ENCODE measurements at places on chromosomes 2 and 18. TPM values are rescaled to one million over a fixed set of nuclear protein-coding genes. Genes with fewer than 3 reads are reported as not detected.

GRCh38 chr2:42147641-42148274, 21.4 kb upstream of the EML4 start:
- no peak for DNase-seq

The CRYBA2 gene
- not detected for total RNA-seq

GRCh38 chr2:181566334-181567032, 90.4 kb downstream of the CERKL start:
- DNase-seq, result no peak

GRCh38 chr2:1927896-1928568, 183.7 kb upstream of the PXDN start:
- peak; percentile 44 for DNase-seq

DNA sequence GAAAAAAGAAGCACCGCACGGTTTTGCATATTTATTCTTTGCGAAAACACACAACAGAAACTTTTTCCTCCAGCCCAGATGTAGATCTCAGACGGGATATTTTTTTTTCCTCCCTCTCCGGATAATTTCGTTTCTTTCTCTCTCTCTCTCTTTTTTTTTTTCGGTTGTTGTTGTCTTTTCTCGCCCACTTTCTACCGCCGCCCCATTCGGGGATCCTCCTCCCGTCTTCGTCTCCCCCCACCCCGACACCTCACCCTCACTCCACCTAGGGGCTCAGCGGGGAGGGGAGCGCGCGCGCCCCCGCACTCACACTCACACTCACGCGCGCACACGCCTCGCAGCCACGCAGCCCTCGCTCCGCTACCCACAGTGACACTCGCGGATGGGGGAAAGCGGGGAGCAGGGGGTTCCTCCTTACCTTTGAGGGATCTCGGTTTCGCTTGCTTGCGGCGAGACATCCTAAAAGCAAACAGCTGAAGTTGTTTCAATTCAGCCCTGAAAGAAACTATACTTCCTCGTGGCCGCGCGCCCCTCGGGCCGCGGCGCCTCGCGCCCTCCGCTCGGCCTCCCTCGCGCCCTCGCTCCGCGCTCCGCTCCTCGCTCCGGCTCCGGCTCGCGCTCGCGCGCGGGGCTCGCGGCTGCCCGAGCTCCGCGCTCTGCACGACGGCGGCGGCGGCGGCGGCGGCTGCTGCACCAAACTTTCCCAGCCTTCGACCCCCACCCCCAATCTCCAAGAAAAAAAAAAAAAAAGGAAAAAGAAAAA, 1.3 kb downstream of the ZNF521 start:
- peak; percentile 87 for DNase-seq

GRCh38 chr2:162492225-162492624, 148.3 kb downstream of the GCA start:
- DNase-seq, result no peak

DNA sequence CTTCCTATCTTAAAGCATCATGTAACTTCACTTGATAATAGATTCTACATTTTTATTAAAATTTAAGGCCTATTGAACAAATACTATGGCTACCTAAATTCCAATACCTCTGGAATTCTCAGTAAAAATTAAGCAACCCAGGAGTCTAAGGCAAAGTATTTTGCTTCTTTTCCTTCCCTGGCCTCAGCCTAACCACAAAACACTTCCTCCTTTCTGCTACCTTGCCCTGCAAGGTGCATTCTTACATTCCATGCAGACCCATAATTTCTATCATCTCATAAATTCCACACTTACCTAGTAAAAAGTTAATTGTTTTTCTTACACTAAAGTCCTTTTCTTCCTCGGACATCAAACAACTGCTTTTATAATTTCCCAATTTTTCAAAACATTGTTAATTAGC, 3.7 kb downstream of the MBOAT2 start:
- DNase-seq, result no peak

GRCh38 chr18:40179729-40180461, 1775.1 kb upstream of the PIK3C3 start:
- DNase-seq, result no peak

DNA sequence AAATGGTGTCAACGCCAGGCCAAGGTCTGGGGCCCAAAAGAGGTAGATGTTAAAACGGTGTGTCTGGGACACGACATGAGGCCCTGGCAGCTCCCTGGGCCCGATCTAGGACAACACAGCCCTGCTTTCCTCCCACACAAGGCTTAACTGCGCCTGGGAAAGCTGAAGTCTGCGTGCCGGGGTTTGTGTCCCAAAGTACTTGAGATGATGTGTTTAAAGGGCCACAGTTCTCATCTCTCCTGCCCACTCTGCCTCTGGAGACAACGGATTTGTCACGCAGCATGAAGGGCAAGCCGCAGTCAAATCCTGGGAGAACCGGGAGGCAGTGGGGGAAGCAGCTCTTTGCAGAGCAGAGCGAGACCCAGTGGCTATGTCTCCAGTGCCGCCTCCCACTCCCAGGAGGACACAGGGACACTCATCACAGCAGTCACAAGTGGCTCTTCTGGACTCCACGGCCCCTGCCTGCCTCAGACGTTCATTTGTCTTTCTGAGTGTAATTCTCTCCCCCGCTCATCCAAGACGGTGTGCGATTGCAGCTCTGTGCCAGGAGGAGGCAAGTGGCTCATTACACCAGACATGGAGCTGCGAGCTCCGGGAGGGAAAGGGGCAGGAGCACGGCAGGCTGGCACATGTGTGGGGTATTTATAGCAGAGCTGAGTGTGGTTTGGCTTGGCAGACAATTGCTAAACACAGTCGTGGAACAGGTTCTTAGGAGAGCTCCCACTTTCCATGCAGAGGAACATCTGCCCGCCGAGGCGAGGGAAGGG, 57.7 kb upstream of the SEMA4C start:
- DNase-seq, result no peak

DNA sequence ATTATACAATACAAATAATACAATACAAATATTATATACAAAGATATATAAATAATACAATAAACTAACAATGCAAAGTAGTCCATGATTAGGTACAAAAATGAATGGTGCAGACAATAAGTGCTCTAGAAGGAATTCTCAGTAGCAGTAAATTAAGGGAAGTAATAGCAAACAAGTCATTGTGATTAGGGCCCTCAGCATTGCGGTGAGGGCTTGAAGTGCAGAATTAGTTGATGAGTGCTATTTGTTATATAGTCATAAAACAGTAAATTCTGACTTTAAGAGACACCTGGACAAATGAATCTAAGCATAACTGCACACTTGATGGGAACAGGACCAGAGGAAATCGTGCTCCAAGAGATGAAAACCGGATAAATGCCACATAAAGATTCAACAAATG, 74.9 kb downstream of the ANKRD44 start:
- DNase-seq, result no peak

DNA sequence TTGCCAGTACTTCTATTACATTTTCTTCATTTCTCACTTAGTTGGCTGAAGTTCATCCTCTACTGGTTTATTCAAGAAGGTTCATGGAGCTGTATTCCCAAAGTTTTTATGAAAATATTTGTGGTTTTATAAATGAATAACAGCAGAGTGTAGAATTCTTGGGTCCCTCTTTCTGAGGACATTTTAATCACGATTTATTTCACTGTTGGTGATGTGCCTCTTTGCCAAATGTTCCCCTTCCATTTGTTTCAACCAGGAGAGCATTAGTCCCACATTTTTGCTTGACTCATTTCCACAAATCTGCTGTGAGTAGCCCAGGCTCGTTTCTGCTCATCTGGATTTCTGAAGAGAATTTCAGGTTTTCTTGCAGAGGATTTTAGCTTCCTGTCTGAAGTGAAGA, 20.8 kb downstream of the COPS7B start:
- no peak for DNase-seq

The CROCC2 gene
- total RNA-seq, result not detected

The IL36A gene
- total RNA-seq, result not detected

The AQP12A gene
- not detected for total RNA-seq

GRCh38 chr2:47569658-47570475, 166.9 kb downstream of the MSH2 start:
- no peak for DNase-seq

The STARD6 gene
- total RNA-seq, result not detected

GRCh38 chr18:11883153-11883552, 25.0 kb downstream of the MPPE1 start:
- DNase-seq, result no peak

The ADGRF3 gene
- 0.24 TPM for total RNA-seq

The SCN9A gene
- 6.8 TPM for total RNA-seq

The NPPC gene
- total RNA-seq, result not detected

- DNase-seq, result no peak
Measured at GRCh38 chr2:164917296-164917903, 37.9 kb downstream of the SLC38A11 start.

DNA sequence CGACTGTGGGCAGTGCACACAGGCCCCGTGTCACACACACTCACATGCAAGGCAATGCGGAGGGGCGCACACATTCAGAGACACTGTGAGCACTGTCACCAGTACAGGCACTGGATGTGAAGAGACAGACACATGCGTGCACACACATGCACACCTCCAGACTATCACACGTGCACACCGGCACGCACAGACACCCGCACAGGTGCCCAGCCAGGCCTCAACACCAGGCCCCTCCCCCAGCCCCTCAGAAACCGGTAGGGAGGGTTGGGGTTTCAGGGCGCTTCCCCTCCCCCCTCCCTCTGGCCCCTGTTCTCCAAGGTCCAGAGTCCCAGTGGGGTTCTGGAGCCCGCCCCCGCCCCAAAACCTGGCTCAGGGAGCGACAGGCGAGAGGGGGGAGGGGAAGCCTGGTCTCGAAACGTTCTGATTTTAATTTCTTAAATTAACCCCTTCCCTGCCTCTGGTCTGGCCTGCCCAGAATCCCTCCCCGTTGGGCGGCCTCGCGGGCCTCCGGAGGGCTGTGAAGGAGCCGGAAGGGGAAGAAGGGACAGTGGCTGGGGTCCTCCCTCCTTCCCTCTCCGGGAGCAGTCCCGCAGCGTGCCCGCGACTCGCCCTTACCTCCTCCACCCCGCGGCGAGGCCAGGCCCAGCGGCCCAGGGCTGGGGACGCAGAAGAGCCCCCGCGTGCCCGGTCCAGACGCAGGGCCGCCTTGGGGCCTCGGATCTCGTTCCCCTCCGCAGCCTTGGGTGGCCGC, 558 bp downstream of the FBXO41 start:
- DNase-seq, result no peak

The CELF4 gene
- total RNA-seq, result not detected

The FAM237A gene
- not detected for total RNA-seq

- DNase-seq, result no peak
Measured at GRCh38 chr2:85435220-85435958, 16.9 kb downstream of the SH2D6 start.

GRCh38 chr2:189293164-189293563, 113.6 kb upstream of the COL5A2 start:
- DNase-seq, result no peak

DNA sequence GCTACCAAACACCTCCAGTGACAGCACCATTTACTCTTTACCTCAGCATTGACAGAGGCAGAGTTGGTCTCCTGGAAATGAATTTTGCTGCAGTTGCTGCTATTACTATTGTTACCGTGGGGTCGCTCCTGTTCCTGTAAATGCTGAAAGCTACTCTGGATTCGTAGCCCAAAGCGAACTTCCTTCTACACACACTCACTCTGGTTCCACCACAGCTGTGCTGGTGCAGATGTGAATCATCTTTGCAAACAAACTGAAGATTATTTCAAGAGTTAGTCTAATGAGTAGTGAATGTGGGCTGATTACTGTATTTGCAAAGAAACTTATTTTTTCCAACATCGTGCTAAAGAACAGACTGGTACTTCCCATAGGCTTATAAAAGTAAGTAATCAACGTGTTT, 304.0 kb downstream of the LPIN1 start:
- DNase-seq, result no peak

GRCh38 chr18:26642440-26643348, 94.3 kb upstream of the KCTD1 start:
- no peak for DNase-seq

The CMPK2 gene
- 0.24 TPM for total RNA-seq

The GKN2 gene
- total RNA-seq, result not detected

GRCh38 chr18:2568605-2569004, 2.7 kb downstream of the METTL4 start:
- no peak for DNase-seq

- no peak for DNase-seq
Measured at GRCh38 chr18:22367303-22367702, 50.4 kb downstream of the CTAGE1 start.

- DNase-seq, result peak; percentile 48
Measured at GRCh38 chr18:63000839-63001238, 285.5 kb downstream of the PHLPP1 start.

The NT5C1B gene
- total RNA-seq, result not detected

DNA sequence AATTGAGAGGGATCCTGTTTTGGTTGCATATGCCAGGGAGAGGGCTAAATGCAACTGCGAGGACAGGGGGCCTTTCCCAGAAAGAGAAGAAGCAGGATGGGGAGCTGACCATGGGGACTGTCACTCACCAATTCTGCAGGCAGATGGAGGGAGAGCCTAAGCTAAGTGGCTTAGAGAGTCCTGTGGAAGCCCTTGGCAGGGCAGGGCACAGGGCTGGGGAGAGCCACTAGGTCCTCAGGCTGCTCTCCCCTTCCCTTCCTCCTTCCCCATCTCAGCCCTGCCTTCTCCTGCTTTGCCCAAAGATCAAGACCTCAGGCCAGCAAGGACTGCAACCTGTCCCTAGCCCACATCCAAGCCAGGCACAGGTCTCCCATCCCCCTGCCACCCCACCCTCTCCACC, 24.4 kb upstream of the CATIP start:
- DNase-seq, result no peak

GRCh38 chr2:15223887-15224286, 337.2 kb downstream of the NBAS start:
- DNase-seq, result no peak

The CHRND gene
- not detected for total RNA-seq

GRCh38 chr2:99777656-99778290, 288.0 kb upstream of the REV1 start:
- DNase-seq, result no peak

DNA sequence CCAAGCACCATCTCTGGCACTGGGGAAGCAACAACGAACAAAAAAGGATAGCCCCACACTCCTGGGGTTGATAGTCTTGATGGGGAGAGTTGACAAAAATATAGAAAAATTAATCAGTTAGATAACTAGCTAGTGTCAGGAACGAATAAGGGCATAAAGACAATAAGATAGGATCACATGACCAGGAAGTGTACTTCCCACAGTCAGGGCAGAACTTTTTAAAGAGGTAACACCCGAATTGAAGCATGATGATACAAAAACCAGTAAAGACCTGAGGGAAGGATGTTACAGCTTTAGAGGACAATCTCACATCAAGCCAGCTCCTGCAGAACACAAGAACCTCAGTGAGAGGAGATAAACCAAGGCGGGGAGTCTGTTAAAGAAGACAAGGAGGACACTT, 295.4 kb upstream of the CRIM1 start:
- no peak for DNase-seq

The ZSWIM2 gene
- not detected for total RNA-seq
